ENCODE measurements at places on chromosomes 6 and 20.

GRCh38 chr6:159640722-159641482 lies 52.1 kb downstream of the SOD2 start:
- no peak for DNase-seq

DNA sequence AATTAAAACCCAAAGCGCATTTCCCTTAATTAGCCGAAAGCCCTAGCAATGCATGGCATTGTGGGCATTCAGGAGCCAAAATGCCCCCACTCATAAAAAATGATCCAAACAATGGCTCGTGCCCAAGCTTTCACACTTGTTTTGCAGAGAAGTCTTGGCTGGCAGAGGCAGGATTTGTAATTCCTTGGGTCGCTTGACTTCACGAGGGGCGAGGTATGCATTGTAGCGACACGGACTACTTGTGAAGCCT lies 613 bp upstream of the SASH1 start:
- DNase-seq, result no peak

- no peak for DNase-seq
Observed at GRCh38 chr6:164114651-164115050, 700.1 kb downstream of the QKI start.

DNA sequence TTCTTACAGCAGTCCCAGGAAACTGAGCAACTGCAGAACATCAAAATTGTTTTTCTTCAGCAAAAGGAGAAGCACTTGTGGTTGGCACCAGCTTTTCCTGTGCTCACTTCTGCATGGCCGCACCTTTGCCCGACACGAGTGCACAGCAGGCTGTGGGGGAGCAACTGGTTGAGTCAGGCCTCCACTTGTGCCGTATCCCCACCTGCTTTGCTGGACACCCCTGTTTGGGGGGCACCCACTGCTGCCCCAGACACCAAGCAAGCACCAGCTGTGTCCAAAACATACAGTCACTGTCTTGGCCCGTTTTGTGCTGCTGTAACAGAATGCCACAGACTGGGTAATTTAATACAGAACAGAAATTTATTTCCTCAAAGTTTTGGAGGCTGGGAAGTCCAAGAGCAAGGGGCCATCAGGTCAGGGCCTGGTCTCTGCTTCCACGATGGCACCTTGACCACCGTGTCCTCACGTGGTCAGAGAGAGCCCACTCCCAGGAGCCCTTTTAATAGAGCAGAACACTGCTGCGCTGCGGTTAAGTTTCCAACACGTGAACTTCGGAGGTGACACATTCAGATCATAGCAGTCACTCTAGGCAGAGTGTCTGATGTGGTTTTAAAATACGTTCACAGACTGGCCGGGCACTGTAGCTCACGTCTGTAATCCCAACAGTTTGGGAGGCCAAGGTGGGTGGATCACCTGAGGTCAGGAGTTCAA lies 8.7 kb upstream of the GMEB2 start:
- DNase-seq, result no peak

GRCh38 chr6:104306211-104306610 lies 553.5 kb downstream of the HACE1 start:
- DNase-seq, result no peak

GRCh38 chr6:104522533-104522932 lies 337.2 kb downstream of the HACE1 start:
- no peak for DNase-seq

DNA sequence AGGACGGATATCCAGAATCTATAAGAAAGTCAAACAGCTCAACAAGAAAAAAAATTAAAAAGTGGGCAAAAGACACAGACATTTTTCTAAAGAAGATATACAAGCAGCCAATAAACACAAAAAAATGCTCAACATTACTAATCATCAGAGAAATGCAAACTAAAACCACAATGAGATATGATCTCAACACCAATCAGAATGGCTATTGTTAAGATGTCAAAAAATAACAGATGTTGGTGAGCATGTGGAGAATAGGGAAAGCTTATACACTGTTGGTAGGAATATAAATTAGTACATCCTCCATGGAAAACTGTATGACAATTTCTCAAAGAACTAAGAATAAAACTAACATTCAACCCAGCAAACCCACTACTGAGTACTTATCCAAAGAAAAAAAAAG lies 23.3 kb upstream of the OSTM1 start:
- no peak for DNase-seq

- peak; percentile 95 for DNase-seq
Observed at GRCh38 chr6:31729515-31729978, 448 bp upstream of the DDAH2 start.

DNA sequence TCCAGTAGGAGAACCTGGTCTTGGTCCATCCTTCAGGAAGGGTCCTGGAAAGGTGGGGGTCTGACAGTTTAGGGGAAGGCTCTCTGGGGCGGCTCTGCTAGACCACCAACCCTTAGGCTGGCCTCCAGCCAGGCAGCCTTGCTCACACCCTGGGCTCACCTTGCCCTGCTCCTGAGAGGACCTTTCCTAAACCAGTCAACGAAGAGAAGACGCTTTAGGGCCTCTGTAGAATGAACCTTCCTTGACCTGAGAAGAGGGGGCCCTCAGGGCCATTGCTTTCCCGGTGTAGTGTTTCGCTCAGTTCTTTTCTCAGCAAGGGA lies 1.1 kb downstream of the CDC25B start:
- DNase-seq, result no peak

GRCh38 chr6:157716251-157716995 lies 106.6 kb upstream of the SNX9 start:
- DNase-seq, result no peak

DNA sequence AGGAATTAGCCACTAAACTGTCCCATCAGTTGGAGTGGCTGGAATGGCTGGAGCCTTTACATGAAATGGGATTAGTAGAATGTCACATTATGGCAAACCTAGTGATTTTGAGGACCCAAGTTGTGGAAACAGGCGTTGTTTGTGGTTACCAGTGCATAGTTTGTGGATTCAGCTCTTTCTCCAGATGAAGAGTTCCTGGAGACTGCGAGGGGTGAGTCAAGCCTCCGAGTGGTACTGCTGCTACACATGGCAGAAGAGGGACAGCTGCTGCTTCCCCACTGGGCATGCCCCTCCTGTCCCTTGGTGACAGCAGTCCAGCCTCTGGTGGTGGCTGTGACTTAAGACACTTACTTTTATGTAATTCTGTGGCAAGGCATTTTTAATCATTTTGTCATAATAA lies 94.2 kb upstream of the SCP2D1 start:
- no peak for DNase-seq

DNA sequence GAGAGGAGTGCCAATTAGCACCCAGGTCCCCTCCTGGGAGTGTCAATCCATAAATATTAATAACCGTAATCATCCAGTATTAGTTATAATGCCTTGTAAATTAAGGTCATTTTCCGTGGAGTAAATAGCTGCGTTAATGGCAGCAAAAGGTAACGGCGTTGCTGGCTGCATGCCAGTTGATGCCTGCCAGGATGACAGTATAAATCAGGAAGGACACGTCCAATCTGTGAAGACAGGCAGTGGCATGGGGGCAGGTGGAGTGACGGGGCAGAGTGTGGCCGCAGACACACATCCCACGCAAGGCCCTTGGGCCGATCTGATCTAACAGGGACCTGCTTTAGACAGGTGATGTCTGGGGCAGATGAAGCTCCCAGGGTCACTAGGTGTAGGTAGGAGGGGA lies 49.1 kb downstream of the KCNB1 start:
- no peak for DNase-seq

- peak; percentile 83 for DNase-seq
Observed at GRCh38 chr6:48765352-48765961, 654.5 kb upstream of the PTCHD4 start.

GRCh38 chr20:37749620-37750403 lies 56.0 kb downstream of the CTNNBL1 start:
- DNase-seq, result peak; percentile 42

- no peak for DNase-seq
Observed at GRCh38 chr6:147103694-147104093, 100.5 kb upstream of the STXBP5 start.

GRCh38 chr6:60891606-60892005 lies 1394.4 kb downstream of the KHDRBS2 start:
- no peak for DNase-seq
